Activated CD4-positive, CD25-positive, alpha-beta regulatory T cell treated with anti-CD3 and anti-CD28 coated beads, Interleukin-2, amount 50 U/mL, for 24 hours (primary cell): ENCODE measurements at places on chromosomes 2 and 18.
A peak's percentile ranks its signal among the peaks of the same experiment; 100 is the strongest.

- no peak for ATAC-seq
Observed at GRCh38 chr2:62871506-62871905, 166.0 kb downstream of the EHBP1 start.

DNA sequence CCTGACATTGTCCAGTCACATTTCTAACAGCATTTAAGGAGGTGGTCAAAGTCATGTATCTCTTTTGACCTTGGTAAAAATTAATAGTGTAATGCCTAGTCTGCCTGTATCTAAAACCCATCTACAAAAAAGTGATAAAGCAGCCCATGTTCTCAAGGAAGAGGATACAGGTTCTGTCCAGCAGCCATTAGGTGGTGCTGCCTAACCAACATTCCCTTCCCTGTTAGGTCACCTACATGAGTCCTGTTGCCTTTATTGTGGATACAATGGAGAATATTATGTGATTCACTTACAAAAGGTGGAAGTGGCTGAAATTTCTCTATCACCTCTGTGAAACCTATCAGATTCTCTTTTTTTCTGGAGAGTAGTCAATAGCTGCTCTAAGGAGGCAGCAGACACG lies 52.5 kb downstream of the AQP4 start:
- no peak for ATAC-seq

GRCh38 chr2:161111531-161111930 lies 48.7 kb upstream of the TANK start:
- ATAC-seq, result no peak

DNA sequence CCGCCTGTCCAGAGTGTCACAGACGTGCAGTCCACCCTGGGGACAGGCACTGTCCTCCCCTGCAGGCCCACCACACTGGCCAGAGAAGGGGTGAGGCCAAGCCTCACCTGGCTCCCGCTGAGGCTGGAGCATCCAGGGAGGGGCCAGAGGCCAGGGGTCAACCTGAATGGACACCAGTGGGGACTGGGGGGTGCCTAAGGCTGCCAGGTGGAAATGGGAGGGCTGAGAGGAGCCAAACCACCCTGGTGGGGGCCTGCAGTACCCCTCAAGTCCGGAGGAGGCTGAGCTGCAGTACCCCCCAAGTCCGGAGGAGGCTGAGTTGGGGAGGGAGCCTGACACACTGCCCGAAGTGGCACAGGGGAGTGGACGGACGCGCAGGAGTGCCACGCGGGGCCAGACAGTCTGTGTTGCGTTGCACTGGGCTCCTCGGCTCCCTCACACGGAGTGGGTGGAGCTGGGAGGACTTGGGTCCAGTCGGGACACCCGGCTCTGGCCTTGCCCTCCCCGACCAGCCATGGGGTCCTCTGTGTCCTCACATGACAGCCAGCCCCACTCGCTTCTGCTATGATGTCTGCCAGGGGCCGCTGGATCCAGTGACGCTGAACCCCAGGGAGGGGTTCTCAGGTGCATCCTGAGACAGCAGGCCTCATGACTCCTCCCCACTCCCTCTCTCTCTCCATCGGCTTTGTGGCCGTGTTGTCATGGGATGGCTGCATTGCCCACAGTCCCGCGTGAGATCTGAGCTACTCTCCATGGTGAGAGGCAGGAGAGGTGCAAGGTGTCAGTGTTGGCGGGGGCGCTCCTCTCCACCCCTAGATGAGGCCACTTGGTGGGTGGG lies 22.3 kb upstream of the GPC1 start:
- ATAC-seq, result no peak

GRCh38 chr2:151637271-151637781 lies 97.0 kb downstream of the NEB start:
- ATAC-seq, result peak; percentile 90

- ATAC-seq, result peak; percentile 97
Observed at GRCh38 chr2:231068525-231069222, 12.0 kb downstream of the PSMD1 start.

- no peak for ATAC-seq
Observed at GRCh38 chr18:55573386-55573785, 14.6 kb downstream of the TCF4 start.

DNA sequence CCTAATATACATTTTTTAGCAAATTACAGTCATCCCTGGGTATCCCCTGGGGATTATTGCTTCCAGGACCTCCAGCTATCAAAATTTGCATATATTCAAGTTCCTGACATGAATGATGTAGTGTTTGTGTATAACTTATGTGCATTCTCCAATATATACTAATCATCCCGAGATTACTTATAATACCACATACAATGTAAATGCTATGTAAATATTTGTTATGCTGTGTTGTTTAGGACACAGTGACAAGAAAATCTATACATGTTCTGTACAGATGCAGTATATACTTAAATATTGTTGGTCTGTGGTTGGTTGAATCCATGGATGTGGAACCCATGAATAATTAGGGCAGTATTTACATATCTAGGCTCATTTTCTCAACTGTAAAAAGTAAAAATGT lies 1060.3 kb downstream of the DSC3 start:
- no peak for ATAC-seq

DNA sequence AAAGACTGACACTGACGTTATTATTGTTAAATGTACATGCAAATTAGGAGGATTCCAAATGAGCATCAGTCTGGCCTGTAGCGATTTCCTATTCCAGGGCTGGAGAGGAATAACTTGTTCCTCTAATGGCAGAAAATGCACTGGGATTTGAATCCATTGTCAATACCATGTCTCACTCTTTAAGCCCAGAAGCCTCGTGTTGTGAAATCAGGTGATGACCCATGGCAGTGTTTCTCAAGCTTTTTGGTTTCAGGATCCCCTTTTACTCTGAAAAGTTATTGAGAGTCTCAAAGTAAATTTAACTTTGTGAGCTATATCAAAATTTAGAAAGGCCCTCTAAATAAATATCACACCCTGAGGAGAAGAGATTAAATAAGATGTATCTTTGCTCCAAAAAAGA lies 279.2 kb downstream of the GALR1 start:
- ATAC-seq, result no peak
